BE2C (cell line): ENCODE measurements at places on chromosomes 2 and 18.

DNA sequence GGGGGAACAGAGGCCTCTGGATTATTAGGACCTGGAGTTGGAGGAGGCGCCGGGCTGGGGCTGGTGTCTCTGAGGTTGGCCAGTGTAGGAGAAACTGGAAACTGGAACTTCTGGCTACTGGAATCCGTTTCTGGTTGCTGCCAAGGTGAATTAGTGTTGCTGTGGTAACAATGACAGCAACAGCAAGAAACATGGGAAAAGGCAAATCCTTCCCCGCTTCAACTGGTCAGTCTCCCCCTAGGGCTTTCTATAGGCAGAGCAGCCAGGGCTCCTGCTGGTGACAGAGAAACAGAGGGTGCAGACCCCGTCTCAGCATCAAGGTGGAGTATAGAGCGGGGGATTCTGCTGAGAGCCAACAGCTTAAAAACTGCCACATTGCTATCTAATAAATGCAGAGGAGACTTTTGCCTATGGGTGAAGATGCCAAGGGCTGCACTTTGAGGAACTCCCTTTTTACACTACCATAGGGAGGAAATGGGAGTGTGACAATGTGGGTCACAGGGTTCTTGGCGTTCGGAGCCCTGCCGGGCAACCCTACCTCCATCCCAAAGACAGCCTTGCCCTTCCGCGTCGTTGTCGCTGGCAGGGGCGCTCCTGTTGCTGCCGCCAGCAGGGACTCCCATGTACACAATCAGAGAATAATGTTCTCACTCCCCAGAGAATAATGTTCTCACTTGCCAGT, 81.4 kb upstream of the CABLES1 start:
- peak; percentile 33 for DNase-seq

DNA sequence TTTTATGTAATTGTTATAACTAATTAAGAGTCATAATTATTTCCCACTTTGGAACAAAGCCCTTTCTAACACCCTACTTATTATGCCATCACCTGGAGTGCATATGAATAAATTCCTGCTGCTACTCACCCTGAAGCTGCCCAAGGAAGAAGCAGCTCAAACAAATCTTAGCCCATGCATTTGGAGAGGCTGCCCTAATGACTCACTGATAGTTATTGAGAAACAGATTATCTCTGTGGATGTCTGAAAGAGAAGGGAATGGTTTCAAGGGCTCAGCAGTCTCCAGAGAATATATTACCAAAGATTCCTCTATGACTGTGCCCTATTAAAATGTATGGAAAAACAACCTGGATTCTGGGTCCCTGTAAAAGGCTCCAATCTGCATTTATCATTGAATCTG, 81.0 kb downstream of the GPR39 start:
- no peak for DNase-seq

GRCh38 chr18:36578871-36579710, 249.7 kb downstream of the TPGS2 start:
- no peak for DNase-seq

DNA sequence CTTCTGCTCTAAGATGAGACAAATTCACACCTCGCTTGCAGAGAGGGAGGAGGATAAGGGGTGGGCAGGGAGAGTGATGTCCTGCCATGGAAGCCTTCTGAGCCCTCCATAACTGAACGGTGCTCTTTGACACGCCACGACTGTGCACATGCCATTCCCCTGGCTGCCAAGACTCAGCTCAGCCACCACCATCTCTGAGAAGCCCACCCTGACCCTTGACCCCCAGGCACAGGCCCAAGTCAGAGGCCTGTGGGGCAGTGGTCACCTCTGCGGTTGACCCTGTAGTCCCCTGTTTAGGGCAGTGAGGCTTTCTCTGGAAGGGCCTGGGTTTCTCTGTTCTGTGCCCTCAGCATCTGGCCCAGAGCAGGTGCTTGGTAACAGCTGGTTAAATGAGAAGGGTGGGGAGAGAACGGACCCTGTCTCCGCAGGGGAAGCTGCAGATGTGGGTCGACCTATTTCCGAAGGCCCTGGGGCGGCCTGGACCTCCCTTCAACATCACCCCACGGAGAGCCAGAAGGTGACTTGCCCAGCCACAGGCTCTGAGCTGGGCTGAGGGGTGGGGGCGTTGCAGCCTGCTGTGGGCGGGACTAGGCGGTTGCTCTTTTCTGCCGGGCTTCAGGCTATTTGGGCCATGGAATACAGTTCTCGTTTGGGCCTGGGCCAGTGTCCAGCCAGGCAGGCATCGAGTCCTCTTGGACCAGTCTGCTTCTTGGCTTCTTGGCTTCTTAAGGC, 215.1 kb downstream of the DYSF start:
- no peak for DNase-seq

DNA sequence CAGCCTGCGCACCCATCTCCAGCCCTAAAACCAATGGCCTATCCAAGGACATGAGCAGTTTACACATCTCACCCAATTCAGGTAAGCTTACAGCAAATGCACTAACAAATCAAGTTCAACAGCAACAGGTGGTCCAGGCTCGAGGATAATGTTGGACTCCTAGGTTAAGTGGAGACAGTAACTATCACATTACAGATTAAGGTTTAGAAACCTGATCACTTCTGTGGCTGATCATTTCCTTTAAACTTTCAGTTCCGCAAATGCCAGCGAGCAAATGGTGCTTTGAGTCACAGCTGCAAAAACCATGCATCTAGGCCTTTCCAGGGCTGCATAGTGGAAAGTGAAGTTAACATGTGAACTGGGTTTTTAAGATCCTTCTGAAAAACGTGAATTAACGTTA, 259.4 kb downstream of the GBX2 start:
- no peak for DNase-seq

DNA sequence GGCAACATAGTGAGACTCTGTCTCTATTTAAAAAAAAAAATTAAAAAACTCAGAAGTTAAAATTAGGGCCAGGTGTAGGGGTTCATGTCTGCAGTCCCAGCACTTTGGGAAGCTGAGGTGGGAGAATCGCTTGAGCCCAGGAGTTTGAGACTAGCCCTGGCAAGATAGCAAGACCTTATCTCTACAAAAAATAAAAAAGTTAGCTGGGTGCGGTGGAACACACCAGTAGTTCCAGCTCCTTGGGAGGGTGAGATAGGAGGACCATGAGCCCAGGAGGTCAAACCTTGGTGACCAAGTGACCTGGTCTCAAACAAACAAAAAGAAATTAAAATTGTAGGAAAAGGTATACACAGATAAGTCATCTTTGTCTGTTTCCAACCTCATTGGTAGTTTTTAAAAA, 11.3 kb downstream of the TTLL4 start:
- DNase-seq, result no peak

- DNase-seq, result no peak
Measured at GRCh38 chr18:60266558-60266957, 106.0 kb downstream of the MC4R start.

GRCh38 chr2:201366146-201366545, 9.0 kb upstream of the FLACC1 start:
- DNase-seq, result no peak

DNA sequence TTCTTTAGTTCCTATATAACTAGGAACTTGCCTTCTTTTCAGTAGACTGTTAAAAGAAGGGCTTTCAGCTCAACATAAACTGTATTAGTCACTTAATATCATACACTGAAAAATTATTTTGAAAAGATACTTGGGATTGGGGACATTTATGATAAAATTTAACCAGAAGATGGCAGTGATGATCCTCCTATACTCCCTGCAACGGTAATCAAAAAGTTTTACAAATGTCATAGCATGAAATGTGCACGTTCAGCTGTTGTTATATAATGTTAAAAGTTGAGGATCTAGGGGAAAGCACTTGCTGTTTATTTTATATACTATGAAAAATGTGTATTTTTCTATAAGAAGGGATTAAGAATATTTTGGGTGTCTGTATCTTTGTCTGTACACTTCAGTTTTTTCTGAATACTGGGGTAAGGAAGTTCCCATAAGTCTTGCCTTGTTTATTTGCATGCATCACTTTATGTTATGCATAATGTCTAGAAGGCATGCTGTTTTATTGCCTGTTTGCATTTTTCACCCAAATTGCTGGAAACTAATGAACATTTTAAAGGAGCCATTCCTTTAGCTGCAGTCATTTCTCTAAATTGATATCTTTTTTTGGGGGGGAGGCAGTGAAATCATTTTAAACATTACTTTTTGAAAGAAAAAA, 19.0 kb downstream of the DYNC1I2 start:
- DNase-seq, result no peak

- no peak for DNase-seq
Measured at GRCh38 chr2:45883603-45884000, 232.1 kb downstream of the PRKCE start.

DNA sequence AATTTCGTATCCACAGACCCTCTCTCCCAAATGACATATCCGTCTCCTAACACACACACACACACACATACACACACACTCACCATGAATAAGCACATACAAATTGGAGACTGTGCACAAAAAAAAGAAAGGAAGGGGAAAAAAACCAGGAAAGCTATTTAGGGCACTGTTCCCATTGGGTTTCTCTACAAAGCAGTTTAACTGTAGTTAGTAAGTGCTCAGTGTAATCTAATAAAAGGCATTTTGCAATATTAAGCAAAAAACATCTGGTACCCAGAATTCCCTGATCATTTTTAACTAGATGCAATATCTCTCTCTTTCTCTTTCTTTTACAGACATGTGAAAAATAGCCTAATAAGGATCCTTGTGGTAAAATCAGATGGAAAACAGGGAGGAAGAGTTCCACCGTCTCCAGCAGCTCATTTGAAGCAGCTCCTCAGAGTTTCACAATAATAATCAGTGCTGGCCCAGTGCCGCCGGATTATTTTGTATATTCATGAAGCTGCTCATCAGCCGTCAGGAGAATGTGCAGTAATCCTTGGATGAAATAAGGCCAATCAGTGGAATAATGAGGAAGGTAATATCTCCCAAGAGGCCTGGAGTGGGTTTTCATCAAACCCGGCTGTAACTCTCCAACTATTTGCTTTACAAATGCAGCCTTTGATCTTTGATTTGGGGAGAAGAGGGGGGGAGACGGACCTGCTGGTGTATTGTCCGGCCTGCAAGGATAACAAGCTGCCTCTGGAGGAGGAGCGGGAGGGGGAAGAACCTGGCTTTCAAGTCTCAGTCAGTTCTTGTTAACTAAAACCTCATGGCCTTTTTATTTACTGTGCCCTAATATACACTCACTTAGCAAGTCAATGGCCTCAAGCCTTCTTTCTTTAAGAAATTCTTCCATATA, 227.6 kb upstream of the SMIM21 start:
- no peak for DNase-seq

DNA sequence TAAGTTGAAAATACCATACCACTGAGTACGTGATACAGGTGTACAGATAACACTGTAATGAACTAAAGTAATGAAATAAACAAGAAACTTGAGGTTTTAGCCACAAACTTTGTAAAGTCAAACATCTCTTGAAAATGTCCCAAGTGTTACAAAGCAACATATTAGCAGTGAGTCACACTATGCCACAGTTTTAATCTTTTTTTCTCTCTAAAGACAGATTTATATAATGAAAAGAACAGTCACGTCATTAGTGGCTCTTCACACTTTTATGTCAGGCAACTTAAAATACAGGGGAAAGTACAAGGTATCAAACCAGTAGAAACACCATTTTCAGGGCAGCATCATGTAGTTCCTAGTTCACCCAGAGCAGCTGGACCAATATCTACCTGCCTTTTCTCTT, 42.1 kb downstream of the RAPH1 start:
- no peak for DNase-seq
